ENCODE measurements at places on chromosomes 16 and 17.

DNA sequence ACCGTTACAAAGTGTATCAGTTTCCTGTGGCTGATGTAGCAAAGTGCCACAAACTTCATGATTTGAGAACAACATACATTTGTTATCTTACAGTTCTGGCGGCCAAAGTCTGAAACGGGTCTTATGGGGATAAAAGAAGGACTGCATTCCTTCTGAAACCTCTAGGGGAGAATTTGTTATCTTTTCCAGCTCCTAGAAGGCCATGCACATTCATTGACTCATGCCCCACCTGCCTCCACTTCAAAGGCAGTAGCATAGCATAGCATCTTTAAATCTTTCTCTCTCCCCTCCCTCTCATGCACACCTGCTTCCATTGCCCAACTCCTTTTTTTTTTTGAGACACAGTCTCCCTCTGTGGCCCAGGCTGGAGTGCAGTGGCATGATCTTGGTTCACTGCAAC lies 190.7 kb upstream of the DYNLRB2 start:
- DNase-seq, result no peak

DNA sequence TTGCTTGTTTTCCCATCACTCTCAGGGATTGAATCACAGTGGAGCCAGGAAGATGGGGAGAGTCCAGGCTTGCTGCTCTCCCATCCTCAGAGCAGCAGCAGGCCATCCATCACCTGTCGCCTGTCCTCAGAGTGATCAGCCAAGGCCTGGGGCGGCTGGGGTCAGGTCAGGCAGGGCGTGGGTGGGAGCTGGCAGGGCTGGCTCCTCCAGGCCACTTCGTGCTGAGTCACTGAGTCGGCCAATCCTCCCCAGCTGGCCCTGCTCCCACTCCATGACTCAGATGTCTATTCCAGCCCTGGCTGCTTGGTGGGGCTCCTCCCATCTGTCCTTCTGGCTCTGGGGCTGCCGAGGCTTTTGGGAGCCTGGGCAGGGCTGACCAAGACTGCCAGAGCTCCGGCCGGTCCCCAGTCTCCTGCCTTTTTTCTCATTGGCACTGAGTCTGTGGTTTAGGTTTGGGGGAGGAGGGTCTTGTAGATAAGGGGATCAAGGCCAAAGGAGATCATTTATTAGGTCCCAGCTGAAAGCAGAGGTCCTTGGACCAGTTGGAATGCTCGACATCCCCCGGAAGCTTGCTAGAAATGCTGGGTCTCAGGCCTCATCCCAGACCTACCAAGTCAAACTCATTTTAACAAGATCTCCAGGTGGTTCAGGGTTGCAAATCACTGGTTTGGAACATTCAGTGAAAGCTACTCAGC lies 72.7 kb downstream of the ABCC1 start:
- DNase-seq, result peak; percentile 98

GRCh38 chr16:46948548-46949166 lies 24.8 kb downstream of the DNAJA2 start:
- no peak for DNase-seq

DNA sequence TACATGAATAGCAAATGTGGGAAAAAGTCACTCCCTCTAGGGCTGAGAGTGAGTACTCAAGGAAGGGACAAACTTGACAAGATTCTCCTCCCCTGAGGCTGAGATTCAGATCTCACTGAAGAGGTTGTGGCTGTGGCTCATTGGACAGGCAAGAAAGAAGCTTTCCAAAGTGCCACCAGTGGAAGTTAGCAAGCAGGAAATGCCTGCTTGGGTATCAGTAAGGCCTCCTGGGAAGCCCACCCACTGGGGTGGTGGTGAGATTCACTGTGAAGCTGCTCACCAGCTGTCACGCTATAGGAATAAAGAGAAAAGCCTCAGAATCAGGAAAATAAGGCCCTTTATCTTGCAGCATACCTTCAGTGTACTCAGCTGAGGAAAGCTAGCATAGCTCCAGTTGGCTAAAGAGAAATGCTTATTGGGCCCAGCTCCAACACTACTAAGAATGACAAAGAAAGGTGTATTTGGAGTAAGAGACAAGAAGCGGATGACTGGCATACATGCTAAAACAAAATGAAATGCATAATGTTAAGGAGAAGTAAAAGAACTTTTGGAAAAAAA lies 274.4 kb upstream of the TOM1L1 start:
- DNase-seq, result no peak

GRCh38 chr16:78127130-78127529 lies 27.7 kb downstream of the WWOX start:
- peak; percentile 64 for DNase-seq

DNA sequence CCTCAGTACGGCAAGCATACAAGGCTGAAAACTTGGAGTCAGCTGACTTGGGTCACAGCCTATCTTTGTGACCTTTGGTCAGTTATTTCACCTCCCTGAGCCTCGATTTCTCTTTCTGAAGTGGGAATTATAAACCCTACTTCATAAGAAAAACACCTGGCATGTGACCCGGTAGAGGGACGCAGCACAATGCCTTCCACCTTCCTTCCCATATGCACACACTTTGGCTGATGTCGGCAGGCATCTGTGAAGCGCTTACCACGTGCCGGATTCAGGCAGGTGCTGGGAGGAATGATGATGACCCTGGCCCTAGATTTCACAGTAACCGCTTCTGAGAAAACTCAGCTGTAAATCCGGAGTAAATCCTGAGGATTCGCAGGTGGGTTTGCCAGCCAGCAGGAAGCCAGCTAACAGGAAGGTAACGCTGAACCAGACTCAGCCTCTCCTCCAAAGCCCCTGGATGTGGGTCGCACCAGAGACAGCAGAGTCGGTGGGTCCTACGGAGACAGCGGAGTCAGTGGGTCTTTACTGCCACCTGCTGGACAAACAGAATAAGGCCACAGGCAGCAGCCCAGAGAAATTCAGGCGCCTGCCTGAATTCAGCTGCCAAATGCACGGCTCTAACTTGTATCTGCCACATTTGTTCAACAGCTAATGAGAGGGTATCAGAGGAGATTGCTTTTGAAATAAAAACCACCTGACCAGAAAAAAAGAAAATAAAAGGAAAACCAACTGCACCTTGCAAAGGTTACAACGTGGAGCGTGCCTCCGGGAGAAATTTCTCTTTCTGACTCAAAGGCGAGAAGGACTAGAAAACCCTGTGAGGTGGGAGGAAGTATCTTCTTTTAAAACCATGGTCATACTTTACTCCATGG lies 16.6 kb downstream of the COPRS start:
- DNase-seq, result peak; percentile 80

- DNase-seq, result no peak
Observed at GRCh38 chr16:51864575-51864974, 682.4 kb downstream of the TOX3 start.

DNA sequence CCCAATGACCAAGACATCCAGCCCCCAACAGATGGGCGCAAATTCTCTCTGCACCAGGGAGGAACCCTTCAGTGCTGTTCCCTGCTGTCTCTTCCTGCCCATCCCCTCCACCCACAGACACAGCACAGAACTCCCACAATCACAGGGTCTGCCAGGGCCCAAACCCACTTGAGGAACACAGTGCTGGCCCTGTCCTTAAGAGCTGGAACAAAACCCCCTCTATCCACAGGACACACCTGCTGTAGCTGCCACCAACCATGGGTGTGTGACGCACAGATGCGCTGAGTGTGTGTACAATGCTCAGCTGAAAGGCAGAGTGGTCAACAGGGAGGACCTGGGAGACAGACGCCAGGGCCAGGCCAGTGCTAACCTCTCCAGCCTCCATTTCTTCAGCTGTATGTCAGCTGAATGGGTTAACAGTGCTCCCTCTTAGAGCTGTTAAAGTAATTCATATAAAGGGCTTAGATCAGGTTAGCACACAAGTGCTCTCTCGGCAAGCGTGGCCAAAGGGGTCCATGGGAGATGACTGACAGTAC lies 62.1 kb downstream of the AMFR start:
- no peak for DNase-seq

DNA sequence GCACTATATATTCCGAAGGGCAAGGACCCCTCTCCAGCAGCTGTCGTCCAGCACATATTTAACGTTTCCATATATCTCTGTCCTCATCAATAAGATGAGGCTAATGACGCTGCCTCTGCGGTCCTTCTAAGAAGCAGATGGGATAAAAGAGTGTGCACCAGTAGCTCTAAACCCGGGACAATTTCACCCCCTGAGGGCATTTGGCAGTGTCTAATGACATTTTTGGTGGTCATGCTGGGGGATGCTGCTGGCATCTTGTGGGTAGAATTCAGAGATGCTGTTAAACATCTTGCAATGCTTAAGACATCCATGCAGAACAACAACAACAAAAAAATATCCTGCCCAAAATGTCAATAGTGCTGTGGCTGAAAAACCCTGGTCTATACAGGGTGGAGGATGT lies 372.9 kb downstream of the CDH13 start:
- DNase-seq, result peak; percentile 49

- DNase-seq, result peak; percentile 71
Observed at GRCh38 chr16:28218109-28218508, 6.3 kb upstream of the XPO6 start.

DNA sequence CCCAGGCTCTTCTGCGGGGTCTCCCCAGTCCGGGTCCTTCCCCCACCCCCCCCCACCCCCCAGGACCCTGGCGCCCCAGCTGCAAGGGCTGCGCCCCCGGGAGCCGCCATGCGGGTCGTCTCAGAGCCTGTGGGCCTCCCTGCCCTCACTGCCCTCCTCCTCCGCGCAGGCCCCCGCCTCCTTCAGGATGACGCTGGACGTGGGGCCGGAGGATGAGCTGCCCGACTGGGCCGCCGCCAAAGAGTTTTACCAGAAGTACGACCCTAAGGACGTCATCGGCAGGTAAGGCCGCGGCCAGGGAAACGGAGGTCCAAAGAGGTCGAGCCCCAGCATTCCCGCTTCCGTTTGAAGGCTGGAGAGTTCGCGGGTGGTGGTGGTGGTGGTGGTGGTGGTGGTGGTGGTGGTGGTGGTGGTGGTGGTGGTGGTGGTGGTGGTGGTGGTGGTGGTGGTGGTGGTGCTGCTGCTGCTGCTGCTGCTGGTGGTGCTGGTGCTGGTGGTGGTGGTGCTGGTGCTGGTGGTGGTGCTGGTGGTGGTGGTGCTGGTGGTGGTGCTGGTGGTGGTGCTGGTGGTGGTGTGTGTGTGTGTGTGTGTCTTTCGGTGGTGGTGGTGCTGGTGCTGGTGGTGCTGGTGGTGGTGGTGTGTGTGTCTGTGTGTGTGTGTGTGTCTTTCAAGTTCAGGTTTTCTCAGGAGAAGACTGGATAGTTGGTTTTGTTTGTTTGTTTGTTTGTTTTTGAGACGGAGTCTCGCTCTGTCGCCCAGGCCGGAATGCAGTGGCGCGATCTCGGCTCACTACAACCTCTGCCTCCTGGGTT lies 615 bp downstream of the PHKG2 start:
- peak; percentile 60 for DNase-seq

DNA sequence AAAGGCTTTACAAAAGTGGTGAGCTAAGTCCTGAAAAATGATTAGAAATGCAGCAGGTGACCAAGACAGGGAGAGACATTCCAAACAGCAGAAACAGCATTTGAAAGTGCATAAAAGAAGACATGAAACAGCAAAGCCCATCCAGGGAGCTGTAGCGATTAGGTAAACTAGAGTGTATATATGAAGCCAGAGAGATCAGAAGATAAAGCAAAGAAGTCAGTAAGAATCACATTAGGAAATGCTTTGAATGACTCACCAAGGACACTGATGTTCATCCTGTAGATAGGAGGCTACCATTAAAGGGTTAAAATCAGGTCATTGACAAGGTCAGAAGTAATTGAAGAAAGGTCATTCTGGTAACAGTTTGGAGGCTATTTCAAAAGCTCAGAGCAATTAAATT lies 27.6 kb upstream of the VAT1L start:
- peak; percentile 7 for DNase-seq

DNA sequence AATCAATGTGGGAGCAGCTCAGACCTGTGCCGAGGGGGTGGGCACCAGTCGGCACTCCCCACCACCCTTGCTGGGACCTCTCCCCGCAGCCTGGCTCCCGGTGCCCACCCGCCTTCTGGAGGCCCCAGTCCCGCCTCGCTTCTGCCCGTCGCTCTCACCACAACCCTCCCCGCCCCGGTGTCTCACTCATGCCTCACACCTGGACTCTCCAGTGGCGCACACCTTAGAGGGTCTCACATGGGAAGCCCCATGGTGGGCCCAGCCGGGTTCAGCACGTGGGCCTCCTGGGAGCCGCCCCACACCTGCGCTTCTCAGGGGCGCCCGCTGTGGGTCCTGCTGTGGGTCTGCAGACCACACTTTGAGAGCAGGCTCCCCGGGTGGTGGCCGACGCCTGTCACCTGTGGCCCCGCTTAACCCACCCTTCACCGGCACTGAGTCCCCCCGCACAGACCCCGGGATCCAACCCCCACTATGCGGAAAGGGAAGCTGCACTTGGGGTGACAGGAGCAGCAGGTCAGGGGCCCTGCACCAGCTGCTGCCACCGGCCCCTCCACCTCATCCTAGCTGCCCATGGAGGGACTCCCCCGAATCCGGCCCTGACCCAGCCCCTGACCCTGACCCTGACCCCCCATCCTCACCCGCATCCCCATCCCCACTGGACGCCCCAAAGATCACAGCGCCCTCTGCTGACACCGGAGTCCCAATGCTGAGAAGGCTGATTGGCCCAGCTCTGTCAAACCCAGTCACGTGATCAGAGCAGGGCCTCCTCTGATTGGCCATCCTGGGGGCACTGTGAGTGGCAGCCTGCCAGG lies 27.4 kb upstream of the SLC38A10 start:
- peak; percentile 22 for DNase-seq
